Bronchial smooth muscle cell (primary cell): ENCODE measurements at places on chromosomes 12 and 14. TPM values are rescaled to one million over a fixed set of nuclear protein-coding genes. Genes with fewer than 3 reads are reported as not detected.

Gene FRMD6
- total RNA-seq = 145 and 173 TPM in 2 replicates

Gene OVCH1
- under 0.01 TPM in 2 replicates for total RNA-seq

Gene IL23A
- 0.09 TPM in 1 of 2 replicates, not detected in the other for total RNA-seq

Gene RAD9B
- total RNA-seq = 0.47 and 0.69 TPM in 2 replicates

Gene PPP4R3A
- 42.9 and 52.2 TPM in 2 replicates for total RNA-seq

Gene SAV1
- total RNA-seq = 28.9 and 31.4 TPM in 2 replicates

Gene NAV3
- total RNA-seq = 41.8 and 47.8 TPM in 2 replicates

Gene NINJ2
- 2.7 and 3.0 TPM in 2 replicates for total RNA-seq

Gene COX8C
- not detected in 2 replicates for total RNA-seq

Gene HPD
- total RNA-seq = 0.60 and 1.7 TPM in 2 replicates

Gene GSG1
- total RNA-seq = 0.34 TPM in 1 of 2 replicates, not detected in the other

Gene GZMB
- total RNA-seq = not detected in 2 replicates

Gene RAB35
- 21.6 and 33.3 TPM in 2 replicates for total RNA-seq
